ENCODE measurements at places on chromosomes 11 and 22.
A peak's percentile ranks its signal among the peaks of the same experiment; 100 is the strongest.

DNA sequence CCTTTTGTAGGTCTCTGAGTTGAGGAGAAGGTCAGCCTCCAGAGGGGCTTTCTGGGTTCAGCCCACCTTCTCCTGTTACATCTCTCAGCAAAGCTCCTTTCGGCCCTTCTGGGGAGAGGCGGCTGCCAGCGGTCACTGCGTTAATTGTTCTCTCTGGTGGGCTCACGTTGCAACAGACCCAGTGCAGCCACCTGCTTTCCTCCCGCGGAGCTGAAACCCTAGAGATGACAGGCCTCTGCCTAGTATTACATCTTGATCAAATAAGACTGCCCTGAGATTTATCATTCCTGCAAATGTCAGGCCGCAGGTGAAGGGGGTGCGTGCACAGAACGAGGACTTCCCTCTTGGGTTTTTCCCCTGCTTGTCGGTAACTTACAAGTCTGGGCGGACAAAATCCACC lies 43.2 kb upstream of the CREB3L1 start:
- no peak for DNase-seq

DNA sequence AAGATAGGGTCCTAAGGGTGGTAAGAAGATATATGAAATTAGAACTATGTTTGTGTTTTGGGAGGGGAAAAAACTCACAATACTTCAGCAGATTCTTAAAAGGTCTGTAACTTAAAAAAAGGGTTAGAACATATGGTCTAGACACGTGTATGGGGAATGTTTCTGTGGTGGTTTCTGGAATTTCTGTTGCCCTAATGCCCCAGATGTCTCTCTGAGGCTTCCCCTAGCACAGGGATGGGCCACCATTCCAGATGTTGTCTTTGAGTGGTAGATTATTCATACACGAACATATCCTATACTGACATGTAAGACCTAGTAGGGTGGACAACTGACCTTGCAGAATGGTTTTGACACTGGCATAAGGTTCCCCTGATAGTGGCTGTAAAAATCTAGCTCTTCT lies 26.2 kb downstream of the EHF start:
- DNase-seq: no peak

DNA sequence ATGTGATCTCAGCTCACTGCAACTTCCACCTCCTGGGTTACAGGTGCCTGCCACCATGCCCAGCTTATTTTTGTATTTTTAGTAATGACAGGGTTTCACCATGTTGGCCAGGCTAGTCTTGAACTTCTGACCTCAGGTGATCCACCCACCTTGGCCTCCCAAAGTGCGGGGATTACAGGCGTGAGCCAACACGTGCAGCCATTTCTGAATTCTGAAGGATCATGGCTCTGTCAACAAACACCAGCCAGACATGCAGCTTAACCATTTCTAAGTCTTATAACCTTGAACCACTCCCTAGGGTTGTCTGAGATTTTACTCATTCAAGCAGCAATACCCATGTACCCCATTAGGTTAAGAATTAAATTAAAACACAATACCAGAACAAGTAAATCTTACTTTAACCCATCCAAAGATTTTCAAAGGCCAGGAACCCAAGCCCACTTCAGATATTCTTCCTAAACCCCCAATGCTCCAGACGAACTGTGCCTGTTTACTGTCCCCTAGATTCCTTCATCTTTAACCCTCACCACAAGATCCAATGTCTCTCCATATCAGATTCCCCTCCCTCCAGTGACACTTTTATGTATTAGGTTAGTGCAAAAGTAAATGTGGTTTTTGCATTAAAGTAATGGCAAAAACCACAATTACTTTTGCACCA lies 4.0 kb downstream of the RPS13 start:
- no peak for DNase-seq

- peak; percentile 28 for DNase-seq
These were observed 10.1 kb upstream of the PDGFB start for GRCh38 chr22:39254789-39255298.

DNA sequence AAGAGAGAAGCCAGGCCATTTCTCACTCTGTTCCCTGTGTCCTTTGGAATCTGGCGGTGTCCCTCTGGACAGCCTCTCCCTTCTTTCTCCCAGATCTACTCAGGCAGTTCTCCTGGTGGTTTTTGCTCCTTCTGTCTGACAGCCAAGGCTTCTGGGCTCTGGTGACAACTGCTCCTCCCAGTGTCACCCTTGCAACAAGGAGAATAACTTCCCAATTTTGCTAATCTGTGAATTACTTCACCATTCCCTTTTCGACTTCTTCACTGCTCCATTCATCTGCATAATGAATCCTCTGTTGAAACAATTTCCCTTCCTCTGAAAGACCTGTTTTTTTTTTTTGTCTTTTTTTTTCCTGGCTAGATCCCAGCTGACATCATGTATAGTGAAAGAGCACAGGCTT lies 56.3 kb upstream of the PDE3B start:
- DNase-seq: no peak

DNA sequence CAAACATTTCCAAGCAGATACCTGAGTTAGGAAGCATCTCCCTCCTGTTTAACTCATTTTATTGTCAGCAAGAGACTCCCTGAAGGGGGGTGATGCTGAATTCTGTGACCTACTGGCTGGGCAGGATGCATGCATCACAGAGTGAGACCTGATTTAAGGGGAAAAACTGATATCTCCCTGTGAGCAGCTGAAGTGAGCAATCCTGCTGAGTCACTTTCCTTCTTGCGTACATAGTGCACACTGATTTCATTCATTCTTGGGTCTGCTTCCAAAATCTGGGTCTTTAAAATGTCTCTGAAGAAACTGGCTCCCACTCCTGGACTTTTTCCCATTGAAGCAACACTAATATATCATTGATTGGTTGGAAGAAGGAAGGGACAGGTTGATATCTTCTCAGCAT lies 23.3 kb downstream of the P4HA3 start:
- peak; percentile 93 for DNase-seq

Data from non-pigmented ciliary epithelial cell (primary cell).